ENCODE measurements at places on chromosomes 7 and 10.
A peak's percentile ranks its signal among the peaks of the same experiment; 100 is the strongest.

GRCh38 chr7:73509463-73509862 is 12.6 kb downstream of the BAZ1B start:
- no peak for DNase-seq

- no peak for DNase-seq
Observed at GRCh38 chr10:13329565-13329964, 18.5 kb downstream of the SEPHS1 start.

DNA sequence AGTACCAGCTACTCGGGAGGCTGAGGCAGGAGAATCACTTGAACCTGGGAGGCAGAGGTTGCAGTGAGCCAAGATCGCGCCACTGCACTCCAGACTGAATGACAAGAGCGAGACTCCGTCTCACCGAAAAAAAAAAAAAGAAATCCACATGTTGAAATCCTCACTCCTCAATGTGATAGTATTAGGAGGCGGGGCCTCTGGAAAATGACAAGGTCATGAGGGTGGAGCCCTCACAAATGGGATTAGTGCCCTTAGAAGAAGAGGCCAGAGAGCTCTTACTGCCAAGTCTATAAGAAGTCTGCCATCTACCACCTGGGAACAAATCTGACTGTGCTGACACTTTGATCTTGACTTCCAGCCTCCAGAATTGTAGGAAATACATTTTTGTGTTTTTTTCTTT is 10.6 kb downstream of the MMD2 start:
- DNase-seq: no peak

DNA sequence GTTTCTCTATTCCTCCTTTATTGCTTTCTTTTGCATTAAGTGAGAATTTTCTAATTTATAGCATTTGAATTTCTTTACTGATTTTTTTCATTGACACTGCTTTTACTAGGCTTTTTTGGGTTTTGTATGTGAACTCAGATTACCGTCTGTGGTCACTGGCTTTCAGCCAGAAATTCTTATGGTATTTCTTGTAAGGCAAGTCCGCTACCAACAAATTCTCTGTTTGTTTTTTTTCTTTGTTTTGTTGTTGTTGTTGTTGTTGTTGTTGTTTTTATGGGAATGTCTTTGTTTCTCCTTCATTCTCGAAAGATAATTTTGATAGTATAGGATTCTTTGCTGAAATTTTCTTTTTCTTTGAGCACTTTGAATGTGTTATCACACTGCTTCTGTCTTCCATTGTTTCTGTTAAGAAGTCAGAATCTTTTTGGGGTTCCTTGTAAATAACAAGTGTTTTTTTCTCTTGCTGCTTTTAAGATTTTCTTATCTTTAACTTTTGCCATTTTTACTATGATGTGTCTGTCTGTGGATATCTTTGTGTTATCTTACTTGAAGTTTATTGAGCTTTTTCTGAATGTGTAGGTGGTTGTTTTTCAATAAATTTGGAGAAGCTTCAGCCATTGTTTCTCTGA is 7.2 kb downstream of the NET1 start:
- no peak for DNase-seq

DNA sequence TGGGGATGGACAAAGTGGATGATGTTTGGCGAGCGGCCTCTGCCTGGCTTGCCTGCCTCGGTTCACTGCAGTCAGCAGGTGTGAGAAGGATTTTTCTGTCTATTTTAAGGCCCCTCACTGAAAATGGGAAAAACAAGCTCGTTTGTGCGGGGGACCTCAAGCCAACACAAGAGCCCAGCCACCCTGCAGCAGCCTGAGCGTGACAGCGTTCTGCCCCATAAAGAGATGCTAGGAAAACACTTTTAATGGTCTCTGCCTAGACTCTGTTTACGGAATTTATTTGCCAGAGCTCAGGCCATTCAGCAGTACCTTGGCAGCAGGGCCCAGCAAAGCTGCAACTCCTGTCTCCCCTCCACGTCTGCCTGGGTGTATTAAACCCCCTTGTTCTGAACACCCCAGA is 131.7 kb downstream of the GRK5 start:
- DNase-seq: no peak

DNA sequence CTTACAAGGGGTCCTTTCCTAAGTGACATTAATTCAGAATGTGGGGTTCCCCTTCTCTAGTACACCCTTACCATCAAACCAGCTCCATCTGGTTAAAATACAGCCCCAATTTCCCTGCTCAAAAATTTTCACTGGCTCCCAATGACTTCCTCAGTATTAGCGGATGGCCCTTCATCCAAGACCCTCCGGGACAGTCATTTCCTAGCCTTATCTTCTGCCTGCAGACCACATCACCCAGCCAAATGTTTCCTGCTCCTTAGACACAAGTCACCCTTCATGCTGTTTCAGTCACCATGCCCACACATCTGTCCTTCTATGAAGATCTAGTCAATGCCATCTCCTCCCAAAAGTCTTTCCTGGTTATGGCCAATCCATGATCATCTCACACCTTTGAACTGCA is 45.2 kb downstream of the PARD3 start:
- DNase-seq: no peak

- no peak for DNase-seq
Observed at GRCh38 chr7:156773966-156774365, 119.0 kb downstream of the LMBR1 start.

DNA sequence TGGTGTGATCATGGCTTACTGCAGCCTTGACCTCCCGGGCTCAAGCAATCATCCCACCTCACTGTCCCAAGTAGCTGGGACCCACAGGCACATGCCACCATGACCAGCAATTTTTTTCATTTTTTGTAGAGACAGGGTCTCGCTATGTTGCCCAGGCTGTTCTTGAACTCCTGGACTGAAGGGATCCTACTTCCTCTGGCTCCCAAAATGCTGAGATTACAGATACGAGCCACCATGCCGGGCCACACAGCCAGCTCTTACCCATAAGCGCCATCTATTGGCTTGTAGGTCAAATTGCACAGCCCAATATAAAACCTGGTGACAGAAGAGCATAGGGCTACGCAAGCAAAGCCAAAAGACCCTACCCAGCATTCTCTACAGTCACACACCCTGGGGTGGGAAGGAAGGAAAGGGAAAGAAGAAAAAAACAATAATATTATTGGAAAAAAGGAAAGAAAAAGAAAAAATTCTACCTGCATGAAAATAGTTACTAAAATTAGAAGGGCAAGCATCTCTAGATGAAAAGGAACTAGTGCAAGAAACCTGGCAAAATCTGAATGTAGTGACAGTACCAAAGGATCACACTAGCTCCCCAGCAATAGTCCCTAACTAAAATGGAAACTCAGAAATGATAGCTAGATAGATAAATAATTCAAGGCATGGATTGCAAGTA is 29.4 kb upstream of the AMPH start:
- DNase-seq: no peak

DNA sequence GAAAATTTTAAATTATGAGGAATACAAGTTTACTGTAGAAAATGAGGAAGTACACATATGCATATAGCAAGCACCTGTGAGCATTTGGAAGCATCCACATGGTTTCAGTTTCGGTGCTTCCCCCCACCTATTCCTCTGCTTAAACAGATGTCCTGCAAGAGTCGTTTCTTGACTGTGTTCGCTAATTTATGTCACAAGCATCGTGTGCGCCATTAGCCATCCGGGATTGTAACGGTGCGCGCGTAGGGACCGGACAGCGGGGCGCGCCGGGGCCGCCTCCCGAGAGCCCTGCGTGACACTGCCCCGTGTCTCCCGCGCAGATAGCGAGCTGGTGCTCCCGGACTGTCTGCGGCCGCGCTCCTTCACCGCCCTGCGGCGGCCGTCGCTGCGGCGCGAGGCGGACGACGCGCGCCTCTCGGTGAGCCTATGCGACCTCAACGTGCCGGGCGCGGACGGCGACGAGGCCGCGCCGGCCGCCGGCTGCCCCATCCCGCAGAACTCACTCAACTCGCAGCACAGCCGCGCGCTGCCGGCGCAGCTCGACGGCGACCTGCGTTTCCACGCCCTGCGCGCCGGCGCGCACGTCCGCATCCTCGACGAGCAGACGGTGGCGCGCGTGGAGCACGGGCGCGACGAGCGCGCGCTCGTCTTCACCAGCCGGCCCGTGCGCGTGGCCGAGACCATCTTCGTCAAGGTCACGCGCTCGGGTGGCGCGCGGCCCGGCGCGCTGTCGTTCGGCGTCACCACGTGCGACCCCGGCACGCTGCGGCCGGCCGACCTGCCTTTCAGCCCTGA is 90.9 kb downstream of the NEURL1 start:
- no peak for DNase-seq

DNA sequence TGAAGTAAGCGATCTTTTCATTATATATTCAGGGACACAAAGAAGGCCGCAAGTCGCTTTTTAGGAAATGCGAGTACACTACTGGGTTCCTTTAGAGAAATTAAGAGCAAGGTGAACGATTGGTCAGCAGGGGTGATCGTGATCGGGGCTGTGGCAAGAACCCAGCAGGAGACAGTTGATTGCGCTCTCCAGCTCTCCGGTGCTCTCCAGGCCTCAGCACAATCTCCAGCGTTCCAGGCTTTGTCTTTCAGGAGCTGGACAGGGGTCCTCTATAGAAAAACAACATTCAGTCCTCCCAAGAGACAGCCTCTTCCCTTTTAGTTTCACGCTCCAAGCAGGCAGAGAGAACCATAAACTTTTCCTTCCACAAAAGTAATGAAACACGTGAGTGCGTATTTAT is 170.5 kb upstream of the KLF6 start:
- DNase-seq: no peak

GRCh38 chr7:68868978-68869377 is 729.3 kb upstream of the AUTS2 start:
- DNase-seq: no peak

- DNase-seq: no peak
Observed at GRCh38 chr7:114051871-114052331, 133.1 kb upstream of the PPP1R3A start.

DNA sequence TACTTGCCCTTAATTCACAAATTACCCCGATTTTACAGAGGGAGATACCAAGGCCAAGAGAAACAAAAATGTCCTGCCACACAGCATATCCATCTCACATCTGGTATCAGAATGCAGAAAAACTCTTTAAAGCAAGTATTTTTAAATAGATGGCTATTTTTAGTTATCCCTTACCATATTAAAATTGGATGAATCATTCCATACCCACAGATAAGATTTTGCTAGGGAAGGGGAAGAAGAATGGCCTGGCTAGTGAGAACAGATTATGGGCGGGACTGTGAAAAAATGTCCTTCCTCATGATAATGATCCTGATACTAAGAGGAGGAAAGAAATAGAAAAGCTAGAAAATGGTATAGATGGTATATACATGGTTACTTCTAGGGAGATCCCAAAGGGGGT is 80.6 kb upstream of the GATAD1 start:
- DNase-seq: no peak

GRCh38 chr7:130070861-130071622 is 708 bp downstream of the KLHDC10 start:
- DNase-seq: no peak

DNA sequence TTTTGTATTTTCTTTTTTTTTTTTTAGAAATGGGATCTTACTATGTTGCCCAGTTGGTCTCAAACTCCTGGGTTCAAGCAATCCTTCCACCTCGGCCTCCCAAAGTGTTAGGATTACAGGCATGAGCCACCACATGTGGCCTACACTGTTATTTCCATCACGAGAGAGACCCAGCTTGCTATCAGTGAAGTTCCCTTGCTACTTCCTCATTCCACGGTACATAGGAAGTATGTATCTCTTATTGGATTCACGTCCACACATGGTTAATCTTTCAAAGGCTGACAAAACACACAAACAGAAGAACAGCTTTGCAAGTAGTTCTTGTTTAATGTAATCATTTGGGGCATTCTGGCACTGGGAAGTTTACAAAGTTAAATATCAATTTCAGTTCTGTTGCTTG is 50.9 kb downstream of the DCLRE1A start:
- DNase-seq: no peak

GRCh38 chr10:5629303-5630111 is 36.9 kb downstream of the ASB13 start:
- no peak for DNase-seq

DNA sequence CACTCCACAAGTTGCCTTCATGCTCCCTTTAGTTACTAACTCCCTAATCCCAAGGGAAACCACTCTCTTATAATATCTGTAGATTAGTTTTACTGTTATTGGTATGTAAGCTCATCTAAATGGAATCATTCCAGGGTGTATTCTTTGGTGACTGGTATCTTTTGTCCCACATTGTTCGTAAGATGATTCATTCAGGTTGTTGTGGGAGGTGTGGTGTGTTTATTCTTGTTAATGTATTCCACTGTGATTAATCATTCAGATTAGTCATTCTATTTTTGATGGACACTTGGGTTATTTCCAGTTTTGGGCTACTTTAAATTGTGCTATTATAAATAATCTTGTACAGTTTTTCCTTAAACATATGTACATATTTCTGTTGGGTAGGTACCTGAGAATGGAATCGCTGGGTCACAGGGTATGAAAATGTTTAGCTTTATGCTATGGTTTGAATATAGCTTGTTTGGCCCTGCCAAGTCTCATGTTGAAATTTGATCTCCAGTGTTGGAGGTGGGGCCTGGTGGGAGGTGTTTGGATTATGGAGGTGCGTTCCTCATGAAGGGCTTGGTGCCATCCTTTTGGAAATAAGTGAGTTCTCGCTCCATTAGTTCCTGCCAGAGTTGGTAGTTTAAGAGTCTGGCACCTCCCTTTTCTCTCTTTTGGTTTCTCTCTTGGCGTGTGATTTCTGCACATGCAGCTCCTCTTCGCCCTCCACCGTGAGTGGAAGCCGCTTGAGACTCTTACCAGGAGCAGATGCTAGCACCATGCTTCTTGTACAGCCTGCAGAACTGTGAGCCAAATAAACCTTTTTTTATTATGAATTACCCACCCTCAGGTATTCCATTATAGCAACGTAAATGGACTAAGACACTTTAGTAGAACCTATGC is 13.8 kb downstream of the BTRC start:
- DNase-seq: peak; percentile 86

GRCh38 chr10:98456686-98457482 is 10.1 kb upstream of the HPS1 start:
- no peak for DNase-seq

DNA sequence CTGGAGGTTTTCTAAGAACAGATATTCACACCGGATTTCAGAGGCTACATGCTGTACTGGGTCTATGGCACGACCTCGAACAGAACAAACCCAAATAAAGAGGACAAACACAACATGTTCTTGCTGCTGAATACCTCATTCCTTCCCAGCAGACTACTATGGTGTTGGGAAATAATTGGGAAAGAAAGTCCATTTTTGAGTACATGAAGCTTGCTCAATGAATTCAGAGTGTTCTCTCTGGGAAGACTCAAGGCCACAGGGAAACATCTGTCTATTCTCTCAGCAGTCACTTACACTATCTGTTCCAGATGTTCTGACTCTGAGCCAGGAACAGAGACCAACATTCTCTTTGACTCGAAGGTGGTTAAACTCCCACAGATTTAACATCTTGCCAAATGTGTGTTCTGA is 30.9 kb downstream of the LAMB1 start:
- DNase-seq: no peak

DNA sequence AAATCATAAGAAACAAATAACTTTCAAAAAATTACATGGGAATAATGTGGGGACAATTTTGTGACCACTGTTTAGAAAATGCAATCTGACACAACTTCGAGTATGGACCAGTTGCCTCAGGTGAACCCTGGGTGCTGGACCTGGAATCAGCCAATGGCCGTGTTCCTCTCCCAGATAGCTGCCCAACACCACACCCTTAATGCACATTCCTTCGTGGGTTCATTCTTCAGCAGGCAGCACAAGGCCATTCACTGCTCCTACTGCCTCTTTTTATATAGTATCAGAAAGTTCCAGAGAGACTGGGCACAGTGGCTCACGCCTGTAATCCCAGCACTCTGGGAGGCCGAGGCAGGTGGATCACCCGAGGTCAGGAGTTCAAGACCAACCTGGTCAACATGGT is 89.1 kb upstream of the PARD3 start:
- DNase-seq: no peak

Measured in SW 1271 (cell line).